NCI-H524 (cell line): ENCODE measurements at places on chromosomes 16 and 17.

- no peak for DNase-seq
Measured at GRCh38 chr17:78401246-78401645, 22.8 kb downstream of the PGS1 start.

- no peak for DNase-seq
Measured at GRCh38 chr17:16158714-16159113, 56.6 kb downstream of the NCOR1 start.

DNA sequence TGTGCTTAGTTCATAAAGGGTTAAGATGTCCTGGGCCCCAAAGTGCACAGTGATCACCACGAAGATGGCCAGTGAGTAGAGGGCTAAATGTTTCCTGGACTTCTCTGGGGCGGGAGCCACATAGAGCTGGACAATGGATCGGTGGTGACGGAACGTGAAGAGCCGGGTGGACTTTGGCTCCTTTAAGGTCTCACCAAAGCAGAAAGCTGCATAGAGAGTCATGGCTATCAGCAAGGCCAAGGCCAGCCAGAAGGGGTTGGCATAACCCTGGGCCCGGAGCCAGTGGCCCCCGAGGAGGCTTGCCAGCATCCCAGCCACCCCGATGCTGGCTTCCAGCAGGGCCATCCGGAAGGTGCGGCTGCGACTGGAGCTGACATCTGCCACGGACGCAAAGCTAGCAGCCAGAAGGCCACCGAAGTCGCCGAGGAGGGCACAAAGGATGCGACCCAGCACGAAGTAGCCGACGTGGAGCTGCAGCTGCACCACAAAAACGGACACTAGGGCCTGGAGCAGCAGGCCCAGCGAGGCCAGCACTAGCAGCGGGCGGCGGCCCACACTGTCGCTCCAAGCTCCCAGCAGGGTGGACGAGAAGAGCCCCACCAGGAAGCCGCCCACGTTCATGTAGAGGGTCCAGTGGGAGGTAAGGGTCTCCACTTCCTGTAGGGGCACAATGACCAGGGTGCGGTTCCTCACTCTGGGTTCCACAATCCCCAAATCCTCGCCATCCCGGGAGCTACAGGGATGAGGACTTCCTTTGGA is 1.0 kb downstream of the SLC46A1 start:
- no peak for DNase-seq

DNA sequence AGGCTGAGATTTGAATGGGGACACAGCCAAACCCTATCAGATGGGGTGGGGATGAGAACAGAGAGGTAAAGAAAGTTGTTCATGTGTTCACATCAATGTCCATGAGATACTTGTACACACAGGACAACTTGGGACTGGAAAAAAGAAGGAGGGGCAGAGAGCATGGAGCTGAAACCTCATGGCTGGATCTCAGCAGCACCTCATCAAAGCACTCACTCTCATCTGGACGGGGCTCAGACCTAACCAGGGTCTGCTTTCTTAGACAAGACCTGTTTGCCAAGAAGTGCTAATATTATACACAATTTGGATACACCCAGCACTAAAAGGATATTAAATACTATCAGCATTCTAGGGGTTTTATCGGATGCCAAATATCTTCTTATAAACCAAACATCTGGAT is 399.8 kb downstream of the SLC39A11 start:
- no peak for DNase-seq

DNA sequence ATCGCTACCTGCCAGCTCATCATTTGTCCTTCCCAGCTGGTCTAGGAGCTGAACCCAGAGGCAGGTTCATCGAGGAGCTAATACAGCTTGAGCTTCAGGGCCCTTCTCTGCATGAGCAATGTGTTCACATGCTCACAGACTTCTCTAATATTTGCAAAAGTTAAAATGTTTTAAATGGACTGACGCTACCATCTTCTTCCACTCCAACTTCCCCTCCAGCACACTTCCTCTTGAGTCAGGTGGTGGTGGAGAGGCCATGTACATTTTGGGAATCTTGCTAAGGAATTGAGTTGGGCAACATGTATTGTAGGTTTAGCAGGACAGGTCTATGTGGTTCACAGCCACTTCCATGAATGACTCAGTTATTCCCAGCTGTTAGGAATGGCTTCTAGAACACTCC is 21.6 kb upstream of the RHOT1 start:
- no peak for DNase-seq

DNA sequence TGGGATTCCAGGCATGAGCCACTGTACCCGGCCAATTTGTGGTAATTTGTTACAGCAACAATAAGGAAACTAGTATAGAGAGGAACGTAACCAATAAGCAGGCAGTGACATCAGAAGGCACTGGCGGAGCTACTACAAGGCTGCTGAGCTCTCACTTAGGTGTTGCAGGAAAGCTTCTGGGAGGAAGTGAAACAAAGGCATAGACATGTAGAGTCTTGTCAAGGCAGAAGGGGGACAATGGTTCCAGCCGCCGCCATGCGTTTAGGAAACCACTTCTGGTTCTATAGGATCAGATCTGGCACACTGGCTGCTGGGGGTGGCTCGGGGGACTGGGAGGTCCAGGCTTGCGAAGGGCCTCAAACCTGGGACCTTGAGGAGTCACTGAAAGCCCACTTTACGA is 9.4 kb upstream of the CPSF4L start:
- no peak for DNase-seq

- DNase-seq = no peak
Measured at GRCh38 chr16:14505846-14506245, 124.2 kb downstream of the PARN start.

- DNase-seq = no peak
Measured at GRCh38 chr16:81551151-81551808, 106.7 kb downstream of the CMIP start.

- no peak for DNase-seq
Measured at GRCh38 chr17:78802008-78802407, 19.9 kb upstream of the CYTH1 start.

DNA sequence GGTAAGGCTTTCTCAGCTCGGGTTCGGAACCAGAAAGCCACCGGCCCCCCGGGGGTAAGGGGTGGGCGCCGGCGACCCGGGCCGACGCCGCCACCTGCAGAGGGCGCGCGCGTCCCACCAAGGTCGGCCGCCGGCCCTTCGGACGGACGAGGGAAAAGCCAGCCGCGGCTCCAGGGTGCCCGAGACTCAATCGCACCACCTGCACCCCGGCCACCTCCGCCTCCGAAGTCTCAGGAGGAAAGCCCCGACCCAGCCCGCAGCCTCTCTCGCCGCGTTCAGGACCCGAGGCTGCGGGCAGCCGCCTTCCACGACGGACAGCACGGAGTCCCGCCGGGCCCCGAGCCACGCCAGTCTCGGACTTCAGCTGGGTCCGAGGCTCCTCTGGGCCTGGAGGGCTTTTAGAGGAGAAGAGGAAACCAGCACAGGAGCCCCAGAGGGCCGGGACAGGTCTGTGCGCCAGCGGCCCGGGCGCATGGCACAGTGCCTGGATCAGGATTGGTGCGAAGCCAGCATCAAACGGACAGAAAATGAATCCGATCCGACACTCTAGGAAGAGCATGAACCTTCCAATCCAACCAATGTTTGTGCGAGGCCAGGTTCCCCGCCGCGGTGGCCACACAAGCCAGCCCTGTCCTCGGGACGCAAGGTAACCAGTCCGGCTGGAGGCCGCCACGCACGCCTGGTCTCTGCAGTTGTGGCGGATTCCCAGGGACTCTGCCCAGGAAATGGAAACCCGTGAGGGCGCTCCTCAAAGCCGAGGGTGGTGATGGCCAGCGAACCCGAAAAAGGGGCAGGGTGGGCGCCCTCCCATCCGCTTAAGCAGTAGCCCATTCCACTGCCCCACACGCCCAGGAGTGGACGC is 6.7 kb downstream of the CBX8 start:
- DNase-seq = peak; percentile 45

DNA sequence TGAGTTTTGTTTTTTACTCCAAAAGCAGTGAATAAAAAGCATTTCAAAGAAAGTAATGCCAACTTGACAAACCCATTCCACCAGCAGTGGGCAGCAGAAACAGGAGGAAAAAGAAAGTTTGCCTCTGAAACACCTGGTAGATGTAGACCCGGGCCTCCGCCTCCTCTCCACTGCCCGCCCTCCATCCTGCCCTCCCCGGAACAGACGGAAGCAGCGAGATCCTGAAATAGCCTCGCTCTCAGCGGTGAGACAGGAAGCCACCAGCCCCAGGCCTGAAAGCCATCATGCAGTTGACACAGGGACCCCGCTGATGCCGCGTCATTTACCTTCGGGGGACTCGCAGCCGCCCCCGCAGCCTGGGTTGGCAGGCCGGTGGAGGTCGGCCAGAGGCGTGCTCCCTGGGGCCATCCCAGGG is 67.8 kb downstream of the C16orf78 start:
- DNase-seq = peak; percentile 90

DNA sequence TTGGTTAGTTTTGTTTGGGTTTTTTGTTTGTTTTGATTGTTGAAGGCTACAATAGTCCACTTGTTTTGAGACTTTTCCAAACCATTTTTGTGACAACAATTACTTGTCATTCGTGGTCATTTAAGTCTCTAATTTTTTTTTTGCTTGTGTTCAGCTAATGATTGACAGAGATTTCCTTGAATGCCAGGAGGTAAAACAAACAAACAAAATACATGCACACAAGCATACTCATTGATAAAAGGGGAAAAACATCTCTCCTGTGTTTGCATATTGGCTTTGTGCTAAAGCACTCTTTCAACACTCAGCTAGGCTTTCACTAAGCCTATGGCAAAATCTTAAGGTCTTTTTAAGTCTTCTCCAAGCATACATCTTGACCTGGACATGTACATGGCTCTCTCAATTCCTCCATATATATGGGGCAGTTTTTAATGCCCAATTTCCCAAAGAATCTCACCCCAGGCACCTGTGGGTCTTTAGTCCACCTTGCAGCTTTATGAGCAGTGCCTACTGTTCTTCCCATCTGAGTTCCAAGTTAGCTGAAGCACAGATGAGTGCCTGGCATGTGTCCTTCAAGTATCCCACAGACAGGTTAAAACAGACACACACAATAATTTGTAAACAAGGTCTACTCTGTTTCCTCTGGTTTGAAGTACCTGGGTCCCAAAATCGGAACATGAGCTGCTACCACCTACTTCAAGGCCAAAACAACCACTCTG is 24.2 kb upstream of the HS3ST3B1 start:
- DNase-seq = no peak

DNA sequence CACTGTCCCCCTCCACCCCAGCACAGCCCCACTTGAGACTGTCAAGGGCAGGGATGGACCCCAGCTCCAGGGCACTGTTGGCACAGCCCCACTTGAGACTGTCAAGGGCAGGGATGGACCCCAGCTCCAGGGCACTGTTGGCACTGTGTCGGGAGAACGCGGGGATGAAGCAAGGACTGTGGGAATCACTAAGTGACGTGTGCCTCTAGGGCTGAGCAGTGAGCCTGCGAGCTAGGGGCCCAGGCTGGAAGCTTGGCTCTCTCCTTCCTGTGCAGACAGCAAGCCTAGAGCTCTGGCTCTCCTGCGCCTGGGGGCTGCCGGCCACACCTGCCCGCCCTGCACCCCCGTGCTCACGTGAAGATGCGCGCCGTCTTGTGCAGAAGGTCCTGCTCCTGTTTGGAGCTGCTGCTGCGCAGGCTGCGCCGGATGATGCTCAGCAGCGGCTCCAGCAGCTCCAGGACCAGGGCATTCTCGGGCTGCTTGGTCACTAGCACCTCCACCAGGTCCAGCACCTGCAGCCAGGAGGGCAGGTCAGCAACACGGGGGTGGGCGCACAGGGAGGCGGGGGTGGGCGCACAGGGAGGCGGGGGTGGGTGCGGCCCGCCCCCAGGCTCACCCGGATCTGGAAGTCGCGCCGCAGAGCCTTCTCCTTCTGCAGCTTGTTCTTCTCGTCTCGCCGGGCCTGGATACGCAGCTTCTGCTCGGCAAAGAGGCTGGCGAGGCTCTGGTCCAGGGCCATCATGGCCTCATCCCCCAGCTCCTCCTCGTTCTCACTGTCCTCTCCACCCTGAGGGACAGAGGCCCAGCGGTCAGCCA is 10.8 kb downstream of the MYBBP1A start:
- no peak for DNase-seq

DNA sequence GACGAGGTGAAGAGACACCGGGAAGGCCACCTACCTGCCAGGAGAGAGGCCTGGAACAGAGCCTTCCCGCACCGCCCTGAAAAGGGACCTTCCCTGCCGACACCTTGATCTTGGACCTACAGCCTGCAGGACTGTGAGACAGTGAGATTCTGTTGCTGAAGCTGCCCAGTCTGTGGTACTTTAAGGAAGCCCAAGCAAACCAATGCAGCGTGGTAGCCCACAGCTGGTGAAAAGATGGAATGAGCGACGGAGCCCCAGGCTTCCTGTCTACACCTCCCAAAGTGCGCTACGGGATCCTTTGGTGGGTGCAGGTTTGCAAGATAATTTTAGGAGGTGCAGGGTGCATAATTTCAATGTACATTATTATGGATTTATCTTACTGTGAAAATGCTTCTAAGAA is 33.9 kb downstream of the TNFRSF13B start:
- DNase-seq = no peak
